ENCODE measurements at places on chromosomes 4 and X.

DNA sequence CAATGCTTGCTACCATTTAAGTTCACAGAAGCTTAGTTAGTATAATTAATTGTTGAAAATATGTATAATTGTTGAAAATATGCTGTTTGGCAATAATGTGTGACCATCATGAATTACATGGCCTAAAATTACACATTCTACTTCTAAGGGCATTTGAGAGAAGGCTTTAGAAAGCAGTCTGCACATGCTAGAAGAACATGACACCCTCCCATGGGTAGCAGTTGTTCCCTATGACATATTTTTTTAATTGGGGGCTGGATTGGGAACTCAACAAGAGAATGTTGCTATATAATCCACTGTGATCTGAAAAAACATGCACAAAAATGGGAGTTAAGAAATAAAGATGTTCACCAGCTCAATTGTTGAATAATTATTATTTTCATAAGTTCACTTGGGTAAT lies 331.4 kb downstream of the ARHGAP24 start:
- DNase-seq, result no peak

DNA sequence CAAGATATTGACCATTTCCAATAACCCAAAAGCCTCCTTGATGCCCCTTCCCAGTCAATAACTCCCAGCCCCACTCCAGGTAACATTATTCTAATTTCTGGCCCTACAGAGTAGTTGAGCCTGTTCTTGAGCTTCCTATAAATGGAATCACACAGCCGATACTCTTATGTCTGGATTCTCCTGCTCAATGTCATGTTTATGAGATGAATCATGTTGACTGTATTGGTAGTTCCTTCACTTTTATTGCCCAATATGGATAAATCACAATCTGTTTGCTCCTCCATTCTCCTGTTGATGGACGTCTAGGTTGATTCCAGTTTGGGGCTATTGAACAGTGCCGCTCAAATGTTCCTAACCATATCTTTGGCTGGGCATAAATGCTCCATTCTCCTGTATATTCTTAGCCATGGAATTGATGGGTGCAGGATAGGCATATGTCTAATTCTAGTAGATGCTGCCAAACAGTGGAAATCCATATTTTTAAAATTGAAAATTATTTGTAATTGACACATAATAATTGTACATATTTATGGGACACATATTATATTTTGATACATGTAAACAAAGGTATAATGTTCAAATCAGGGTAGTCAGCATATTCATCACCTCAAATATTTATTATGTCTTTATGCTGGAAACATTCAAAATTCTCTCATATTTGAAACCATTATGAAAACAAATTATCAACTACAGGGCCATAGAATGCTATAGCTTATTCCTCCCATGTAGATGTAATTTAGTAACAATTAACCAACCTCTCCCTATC lies 40.5 kb upstream of the SLC2A9 start:
- DNase-seq, result no peak

DNA sequence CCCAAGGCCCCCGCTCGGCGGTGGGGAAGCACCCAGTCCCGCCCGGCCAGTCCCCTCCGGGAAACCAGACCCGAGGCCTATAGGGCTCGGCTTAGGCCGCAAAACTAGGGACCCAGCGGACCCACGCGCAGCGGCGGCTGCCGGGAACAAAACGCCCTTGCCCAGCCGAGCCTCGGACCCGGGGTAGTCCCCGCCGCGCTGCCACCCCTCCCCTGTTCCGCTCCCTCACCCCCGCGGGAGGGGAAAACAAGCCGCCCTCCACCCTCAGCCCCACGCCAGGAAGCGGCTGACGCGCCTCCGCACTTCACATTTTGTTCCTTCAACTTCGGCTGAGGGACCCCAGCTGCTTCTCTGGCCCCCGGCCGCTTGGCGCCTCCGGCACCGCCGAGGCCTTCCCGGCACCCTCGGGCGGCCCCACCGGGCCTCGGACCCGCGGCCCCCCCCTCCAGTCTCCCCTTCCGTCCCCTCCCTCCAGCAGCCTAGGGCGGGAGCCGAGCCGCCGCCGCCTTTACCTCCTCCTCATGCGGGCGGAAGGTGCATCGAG lies 694 bp downstream of the PDS5A start:
- DNase-seq, result no peak

GRCh38 chrX:140504371-140505324 lies at the start of gene SOX3:
TSS of gene SOX3 (minus strand) at chrX:140505069. CDS start at chrX:140505060, 9 bp downstream.
- DNase-seq, result no peak

DNA sequence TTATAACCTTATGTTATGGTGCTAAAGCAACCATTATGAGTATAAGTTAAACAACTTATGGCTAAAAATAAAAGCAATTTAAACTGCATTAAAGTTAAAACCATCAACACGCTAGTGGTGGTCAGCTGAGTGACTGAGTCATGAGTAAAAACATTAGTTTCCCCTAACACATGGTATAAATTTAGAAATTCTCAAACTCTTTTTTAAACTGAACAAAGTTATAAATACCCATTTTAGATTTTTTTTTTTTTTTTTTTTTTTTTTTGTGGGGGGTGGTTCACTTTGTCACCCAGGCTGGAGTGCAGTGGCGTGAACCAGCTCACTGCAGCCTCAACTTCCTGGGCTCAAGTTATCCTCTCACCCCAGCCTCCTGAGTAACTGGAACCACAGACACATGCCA lies 5.4 kb upstream of the BBS7 start:
- DNase-seq, result no peak

DNA sequence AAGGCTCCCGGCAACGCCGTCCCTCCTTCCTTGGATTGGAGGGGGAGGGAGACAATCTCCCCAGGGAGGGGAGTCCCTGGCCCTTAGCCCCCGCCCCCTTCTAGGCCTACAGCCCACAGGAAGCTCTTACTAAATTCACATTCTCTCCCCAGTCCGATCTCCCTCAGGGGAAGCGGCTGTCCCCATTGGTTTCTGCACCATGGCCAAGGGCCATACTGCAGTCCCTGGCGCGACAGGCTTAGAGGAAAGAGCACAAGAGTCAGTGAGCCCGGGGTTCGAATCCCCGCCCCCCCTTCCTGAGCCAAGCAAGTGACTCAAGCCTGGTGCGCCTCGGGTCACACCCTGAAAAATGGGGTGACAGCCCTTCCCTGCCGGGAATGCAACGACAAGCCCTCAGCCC lies 1.1 kb downstream of the ABLIM2 start:
- no peak for DNase-seq

- DNase-seq, result no peak
Measured at GRCh38 chr4:171644430-171645057, 168.7 kb upstream of the GALNTL6 start.

- no peak for DNase-seq
Measured at GRCh38 chr4:41360214-41360920, 103.6 kb downstream of the UCHL1 start.

DNA sequence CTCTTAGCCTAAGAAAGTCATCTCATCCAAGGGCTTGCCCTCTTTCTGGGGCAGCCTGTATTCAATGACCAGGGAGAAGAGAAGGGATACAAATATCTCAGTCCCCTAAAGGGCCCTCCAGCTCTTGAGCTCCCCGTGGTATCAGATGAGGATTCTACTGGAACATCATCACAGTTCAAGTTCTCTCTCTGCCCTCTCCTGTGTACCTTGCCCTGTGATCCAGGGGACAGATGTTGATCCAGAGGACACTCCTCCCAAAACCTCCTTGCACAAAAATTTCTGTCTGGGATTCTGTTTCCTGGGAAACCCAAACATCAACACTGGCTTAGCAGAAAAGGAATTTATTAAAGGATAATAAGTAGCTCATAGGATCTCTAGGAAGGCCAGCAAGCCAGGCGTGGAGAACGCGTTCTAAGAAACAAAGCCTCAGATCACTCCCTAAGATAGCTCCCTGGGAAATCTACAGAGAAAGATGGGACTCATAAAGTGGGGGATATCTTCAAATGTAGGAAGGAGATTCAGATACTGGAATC lies 296.3 kb upstream of the KLF3 start:
- no peak for DNase-seq

DNA sequence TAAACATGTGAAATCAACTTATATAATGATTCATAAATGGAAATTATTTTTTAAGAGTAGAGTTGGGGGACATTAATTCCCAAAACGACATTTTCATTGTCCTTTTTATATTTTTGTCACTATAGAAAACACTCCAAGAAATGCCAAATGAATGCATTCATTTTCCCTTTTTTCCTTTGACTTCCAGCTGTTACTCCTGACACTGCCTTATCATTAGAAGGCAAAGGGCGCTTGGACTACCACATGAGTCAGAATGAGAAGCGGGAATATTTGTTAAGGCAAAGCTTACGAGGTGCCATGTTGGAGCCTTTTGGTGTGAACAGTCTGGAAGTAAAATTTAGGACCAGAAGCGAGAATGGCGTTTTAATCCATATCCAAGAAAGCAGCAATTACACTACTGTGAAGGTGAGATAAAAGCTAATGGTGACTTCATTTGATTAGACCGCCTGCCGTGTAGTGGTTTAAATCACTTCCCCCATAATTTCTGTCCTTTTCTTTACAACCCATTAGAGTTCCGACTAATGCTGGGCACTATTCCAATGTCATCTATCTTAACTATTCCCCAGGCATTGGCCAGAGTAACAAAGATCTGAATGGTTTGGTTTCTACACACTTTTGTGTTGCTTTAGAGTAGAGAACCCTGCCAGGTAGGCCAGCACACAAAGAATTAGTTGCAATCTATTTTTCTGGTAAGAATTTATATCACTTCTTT lies 166.7 kb downstream of the FAT4 start:
- no peak for DNase-seq

- DNase-seq, result no peak
Measured at GRCh38 chr4:26724534-26724933, 136.1 kb upstream of the STIM2 start.

- no peak for DNase-seq
Measured at GRCh38 chr4:144948009-144948408, 150.0 kb downstream of the ANAPC10 start.

- no peak for DNase-seq
Measured at GRCh38 chr4:61985426-61985825, 785.3 kb downstream of the ADGRL3 start.

- DNase-seq, result no peak
Measured at GRCh38 chrX:97027384-97027922, 143.7 kb downstream of the RPA4 start.

- no peak for DNase-seq
Measured at GRCh38 chr4:17814140-17814539, 3.4 kb downstream of the NCAPG start.

- DNase-seq, result no peak
Measured at GRCh38 chr4:155491336-155492120, 114.8 kb upstream of the MAP9 start.

GRCh38 chr4:157550028-157550427 lies 329.5 kb downstream of the GRIA2 start:
- DNase-seq, result no peak

DNA sequence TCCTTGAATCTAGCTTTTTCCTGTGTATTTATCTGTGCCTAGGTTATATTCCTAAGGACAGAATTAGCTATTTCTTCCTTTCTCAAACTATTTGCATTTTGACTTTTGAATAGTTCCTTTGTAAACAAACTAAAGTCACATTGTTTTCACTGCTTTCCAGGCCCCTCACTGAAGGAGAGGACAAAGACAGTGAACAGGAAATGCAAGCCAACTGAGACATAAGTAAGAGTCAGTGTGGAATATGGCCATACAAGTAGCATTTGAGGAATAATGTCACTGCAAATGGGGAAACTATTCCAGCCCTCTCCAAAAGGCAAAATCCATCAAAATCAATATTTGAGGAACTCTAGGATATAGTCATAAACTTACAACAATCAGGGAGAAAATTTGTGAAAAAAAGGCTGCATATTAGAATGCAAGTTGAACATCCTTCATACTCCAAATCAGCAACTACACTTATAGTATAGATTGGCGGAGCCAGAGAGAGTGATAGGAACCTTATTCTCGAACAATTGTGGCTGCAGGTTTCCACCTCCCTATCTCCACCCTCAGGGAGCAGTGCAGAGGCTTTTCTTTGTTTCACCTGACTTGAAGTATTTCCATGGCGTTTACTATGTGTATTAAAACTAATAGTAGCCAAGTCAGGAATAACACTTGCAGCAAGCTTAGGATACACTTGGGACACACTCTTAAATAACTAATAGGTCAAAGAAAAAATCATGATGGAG lies 1110.4 kb upstream of the ADGRL3 start:
- no peak for DNase-seq

DNA sequence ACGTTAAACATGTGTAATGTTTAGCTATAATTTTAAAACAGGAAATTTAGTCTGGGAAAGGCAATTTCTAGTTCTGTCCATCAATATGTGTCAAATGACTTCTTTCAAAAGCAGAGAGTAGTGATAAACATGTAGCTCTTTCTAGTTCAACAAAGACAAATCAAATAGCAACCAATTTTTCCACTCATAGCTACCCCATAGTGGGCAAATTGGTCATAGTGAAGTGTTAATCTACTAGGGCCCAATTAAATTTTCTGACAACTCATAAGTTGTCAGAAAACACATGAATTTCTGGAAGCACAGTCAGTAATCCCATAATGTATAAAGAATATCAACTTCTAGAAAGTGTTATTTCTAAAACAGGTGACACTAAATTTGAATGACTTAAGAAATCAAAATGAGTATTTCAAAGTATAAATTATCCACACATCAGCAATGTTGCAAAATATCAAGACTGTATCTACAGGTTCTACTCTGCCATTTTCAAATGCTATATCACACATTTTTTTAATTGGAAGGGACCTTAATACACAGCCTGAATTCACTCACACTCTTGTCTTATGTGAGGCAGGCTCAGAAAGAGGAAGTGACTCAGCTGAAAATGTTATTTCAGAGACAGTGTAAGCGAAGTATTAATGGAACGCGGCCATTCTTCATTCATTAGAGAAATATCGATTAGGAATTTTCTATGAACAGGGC lies 7.7 kb downstream of the OCIAD2 start:
- no peak for DNase-seq

GRCh38 chrX:130915302-130915701 lies 12.3 kb upstream of the ENOX2 start:
- DNase-seq, result no peak

DNA sequence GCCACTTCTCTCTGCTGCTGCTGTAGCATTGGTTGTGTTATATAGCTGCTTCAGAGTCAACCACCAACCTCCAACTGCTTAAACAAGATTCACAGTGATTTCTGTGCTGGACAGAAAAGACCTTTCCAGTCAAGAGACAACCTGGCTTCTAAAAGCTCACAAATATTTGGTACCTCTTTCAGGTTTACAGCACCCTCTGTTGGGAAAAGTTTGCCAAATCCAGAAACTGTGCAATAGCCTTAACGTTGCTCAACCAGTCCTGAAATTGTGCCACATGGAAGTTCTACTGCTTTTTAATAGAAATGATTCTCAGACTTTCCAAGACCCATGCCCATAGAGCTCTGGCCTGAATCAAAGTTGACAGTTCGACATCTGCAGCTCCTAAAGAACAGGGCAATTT lies 842.1 kb upstream of the HTR2C start:
- no peak for DNase-seq

GRCh38 chr4:38671592-38671940 lies 7.6 kb downstream of the KLF3 start:
- no peak for DNase-seq

DNA sequence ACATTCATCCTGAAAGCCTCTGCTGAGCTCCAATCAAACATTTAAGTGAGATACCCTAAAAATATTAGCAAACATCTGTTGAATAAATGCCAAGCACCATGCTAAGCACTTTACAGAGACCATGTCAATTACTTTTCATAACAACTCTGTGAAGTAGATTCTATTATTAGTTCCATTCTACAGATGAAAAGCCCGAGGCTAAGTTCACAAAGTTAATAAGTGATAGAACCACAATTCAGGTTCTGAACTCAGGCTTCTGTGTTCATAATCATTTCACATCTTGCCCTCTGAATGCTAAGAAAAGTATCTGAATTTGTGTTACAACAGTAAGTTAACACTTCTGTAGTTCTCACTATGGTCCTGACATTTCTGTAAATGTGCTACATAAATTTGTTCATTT lies 27.4 kb downstream of the SEL1L3 start:
- DNase-seq, result no peak

GRCh38 chrX:70479922-70480659 lies 35.5 kb downstream of the DLG3 start:
- DNase-seq, result no peak
